ENCODE measurements at places on chromosomes 12 and 14.

DNA sequence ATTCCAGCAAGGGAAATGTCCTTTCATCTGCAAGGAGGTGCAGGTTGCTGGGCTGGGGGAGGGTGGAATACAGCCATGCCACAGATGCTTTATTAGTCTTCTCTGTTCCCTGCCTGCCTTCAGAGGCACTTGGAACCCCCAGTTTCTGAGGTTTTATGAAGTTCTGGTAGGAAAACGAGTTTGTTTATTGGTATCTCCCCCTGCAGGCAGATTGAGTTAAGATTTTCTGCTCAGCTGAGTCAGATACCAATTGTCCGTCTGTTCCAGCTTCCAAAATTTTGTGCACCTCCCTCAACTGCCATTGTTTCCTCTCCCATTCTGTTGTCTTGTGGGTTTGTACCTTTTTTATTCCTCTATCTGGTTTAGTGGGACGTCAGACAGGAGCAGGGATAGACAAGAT is 155.6 kb downstream of the ETV6 start:
- DNase-seq: no peak

GRCh38 chr12:115722181-115722580 is 555.3 kb downstream of the MED13L start:
- DNase-seq: no peak

GRCh38 chr12:48985475-48985897 is 7.4 kb downstream of the WNT1 start:
- no peak for DNase-seq

- no peak for DNase-seq
Observed at GRCh38 chr12:124332058-124332672, 37.3 kb downstream of the RFLNA start.

DNA sequence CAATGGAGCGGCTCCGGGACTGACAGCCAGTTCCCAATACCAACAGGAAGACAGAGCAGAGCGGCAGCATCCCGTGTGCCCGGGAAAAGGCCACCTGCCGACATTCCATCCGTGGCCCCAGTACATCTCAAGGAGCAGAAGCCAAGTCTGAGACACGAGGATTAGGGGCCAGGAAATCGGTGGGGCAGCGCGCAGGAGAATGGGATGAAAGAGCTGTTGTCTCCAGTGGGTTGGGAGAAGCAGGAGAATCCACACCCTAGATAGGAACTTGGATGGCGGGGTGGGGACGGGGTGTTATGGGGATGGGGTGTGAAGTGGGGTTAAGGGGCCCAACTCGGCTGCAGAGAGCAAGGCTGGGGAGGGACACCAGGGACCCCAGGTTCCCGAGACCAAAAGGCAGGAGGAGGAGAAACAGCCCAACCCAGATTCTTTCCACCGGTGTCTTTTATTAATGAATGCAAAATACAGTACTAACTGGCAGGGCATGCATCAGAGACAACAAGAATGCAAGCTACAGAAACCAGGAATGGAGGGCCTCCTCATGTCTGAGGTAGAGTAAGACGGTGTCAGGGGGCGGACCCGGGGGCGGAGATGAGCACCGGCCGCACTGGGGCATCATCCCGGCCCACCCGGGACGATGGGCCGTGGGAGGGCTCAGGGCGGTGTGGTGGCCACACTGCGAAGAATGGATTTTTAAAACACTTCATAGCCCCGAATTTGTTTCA is 50.3 kb downstream of the BEGAIN start:
- DNase-seq: no peak

DNA sequence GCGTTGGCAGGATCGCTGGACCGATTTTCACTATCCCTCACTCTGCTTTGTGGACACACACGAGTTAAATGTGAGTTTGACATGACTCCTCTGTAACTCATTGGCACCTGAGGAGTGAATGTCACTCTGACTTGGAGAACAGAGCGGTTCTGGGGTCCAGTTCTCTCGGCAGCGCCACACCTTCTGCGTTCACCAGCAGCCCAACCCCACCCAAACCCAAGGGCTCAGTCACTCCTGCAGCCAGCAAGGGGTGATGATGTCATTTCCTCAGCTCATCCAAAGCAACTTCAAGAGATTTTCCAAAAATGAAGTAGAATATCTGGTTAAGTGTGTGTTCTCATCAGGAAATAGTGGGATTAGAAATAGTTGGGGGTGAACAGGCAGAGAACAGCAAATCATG is 36.3 kb downstream of the ADGRD1 start:
- no peak for DNase-seq

DNA sequence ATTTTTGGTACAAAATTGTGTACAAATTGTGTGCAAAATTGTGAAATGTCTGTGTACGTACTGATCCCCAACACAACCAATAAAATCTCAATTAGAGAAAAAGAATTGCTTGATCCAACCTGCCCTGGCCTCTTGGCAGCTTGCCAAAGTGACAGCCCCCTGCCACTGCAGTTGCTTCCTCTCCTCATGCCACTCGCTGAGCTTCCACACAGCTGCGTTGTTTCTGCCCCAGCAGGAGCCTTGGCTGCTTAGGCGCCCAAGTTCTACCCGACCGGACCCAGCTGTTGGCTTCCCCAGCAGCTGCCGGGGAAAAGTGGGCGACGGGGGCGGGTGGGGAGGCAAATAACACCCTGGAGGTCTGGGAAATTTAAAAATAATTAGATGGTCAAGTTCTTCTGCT is 171.8 kb upstream of the ATF7IP start:
- DNase-seq: no peak

- DNase-seq: no peak
Observed at GRCh38 chr14:79197516-79197915, 1013.8 kb downstream of the DIO2 start.

- DNase-seq: no peak
Observed at GRCh38 chr12:29278673-29279420, 102.1 kb downstream of the ERGIC2 start.

- no peak for DNase-seq
Observed at GRCh38 chr14:63155511-63156185, 48.6 kb upstream of the RHOJ start.

DNA sequence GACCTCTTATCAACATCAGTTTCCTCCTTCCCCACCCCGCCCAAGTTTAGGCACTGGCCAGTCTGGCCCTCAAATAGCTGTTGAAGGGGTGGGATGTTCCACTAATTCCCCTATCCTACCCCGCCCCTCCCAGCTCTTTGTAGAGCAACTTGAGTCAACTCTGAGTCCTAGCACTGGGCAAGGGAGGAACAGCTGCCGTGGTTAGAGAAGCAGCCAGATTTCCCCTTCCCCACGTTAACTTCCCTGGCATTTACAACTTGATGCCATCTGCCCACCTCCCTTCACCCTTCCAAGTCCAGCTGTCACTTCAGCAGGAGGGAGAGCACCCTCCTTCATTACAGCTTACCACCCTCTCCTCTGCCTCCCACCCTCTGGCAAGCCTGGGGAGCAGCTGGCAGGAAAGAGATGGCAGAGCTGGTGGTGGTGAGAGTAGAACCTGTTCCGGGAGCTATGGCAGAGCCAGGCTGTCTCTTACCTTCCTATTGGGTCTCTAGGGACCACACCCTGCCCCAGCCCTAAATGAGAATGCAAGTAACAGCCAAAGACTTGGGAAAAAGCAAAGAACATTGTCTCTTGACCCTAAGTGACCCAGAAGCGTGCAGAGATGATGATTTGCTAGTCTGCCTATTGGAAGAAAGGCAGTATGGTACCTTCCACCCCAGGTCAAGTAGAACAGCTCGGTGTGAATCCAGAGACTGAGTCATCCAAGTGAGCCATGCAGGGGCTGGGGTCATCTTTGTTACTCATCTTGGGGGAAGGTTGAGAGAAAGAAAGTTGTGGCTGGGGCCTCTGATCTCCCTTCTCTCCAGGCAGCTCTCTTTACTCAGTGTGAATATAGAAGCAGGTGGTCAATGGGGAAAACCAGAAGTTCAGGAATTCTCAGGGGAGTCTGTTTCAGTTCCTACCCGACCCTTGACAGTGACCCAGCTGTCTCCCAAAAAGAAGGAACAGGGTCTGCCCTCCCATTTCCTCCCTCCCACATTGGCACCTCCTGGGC is 1.5 kb downstream of the BLOC1S1 start:
- no peak for DNase-seq

DNA sequence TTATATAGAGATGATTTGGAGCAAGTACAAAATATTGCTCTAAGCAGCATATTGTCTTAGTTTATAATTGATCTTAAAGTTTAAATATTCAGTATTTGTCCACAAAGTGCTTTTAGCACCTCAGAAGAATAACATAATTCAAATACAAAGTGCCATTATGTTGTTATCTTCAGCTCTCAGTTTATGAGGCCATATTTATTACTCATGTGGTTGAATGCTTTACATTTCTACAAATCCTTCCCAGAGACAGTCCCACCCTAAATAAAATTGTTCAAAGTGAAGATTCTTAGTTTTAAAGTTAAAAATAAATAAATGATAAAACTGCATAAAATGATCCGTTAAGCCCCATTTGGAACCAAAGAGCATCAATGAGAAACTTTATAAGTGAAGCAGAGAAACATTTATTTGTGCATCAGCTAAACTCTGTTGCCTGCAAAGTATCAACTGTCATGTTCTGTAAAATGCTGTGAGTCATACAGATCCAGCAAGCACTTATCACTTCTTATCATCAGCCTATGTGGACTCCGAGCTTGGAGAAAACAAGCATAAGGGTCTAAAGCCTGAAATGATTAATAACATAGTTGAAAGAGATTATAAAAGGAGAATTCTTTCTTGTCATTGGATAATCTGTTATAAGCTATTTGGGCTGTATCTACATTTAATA is 218.9 kb downstream of the ADAMTS20 start:
- no peak for DNase-seq

GRCh38 chr12:111454311-111454710 is 48.6 kb downstream of the SH2B3 start:
- no peak for DNase-seq

- DNase-seq: no peak
Observed at GRCh38 chr14:65613131-65613650, 200.7 kb downstream of the FUT8 start.

DNA sequence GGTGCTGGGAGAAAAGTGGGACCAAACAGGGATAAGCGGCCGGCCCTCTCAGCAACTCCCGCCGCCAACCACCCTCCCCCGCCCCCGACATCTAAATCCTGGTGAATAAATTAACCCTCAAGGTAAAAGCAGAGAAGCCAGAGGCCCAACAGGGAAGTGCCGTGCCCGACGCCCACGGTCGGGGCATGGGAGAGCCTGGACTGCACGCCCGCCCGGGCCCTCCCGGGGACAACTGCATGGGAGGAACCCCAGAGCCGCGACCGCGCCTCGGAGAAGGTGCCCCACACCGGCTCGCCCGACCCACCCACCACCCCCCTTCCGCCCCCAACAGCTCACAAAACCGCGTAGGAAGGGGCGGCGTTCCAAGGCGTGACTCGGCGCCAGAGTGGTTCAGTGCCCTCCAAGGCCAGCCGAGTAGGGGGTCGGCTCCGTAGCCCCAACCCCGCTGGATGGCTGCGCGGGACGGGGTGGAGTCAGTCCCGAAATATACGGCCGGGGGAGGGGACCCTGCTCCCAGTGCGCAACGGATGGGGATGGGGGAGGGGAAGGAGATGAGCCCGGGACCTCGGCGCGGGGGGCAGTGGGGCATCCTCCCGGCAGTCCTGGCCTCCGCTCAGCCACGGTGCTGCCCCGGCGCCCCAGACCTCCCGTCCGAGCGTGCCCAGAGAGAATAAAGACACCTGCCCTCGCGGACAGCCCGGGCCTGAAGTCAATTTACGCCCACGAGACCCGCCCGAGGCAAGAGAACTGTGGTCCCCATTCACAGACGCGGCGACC is 732 bp downstream of the SLC25A29 start:
- no peak for DNase-seq
